Central memory CD4-positive, alpha-beta T cell (primary cell): ENCODE measurements at places on chromosomes 16 and 17.

DNA sequence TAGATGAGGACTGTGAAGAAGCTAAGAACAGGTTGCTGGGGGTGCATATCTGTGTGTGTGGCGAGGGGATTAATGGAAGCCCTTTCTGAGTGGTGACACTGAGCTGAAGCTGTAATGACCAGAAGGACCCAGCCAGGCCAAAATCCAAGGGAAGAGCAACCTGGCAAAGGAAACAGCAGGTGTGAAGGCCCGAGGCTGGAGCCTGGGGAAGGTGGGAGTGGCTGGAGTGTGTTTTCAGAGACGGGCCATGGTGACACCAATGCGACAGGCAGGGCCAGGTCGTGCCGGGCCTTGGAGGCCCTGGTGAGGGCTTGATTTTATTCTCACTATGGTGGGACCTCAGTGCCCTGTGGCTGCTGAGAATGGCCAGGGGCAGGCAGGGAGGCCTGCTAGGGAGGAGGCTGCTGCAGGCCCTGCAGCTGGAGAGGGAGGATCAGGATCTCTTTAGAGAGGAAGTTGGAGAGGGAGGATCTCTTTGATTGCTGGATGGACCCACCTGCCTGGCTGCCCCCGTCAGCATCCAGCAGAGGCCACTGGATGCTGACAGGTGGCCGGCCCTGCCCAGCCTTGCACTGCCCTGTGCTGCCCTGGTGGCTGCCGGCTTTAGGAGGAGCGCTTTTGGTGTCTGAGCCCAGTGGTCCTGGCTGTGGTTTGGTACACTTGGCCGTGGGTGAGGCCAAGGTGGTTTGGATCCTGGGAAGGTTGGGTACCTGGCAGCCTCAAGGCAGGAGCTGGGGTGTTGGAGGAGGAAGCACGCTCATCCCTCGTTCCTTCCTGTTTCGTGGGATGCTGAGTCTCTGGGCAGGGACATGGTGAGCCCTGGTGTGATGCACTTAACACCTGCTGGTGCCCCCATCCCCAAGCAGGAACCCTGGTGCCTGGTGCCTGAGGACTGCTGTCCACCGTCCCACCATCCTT, 188.3 kb downstream of the SEC14L1 start:
- no peak for DNase-seq

DNA sequence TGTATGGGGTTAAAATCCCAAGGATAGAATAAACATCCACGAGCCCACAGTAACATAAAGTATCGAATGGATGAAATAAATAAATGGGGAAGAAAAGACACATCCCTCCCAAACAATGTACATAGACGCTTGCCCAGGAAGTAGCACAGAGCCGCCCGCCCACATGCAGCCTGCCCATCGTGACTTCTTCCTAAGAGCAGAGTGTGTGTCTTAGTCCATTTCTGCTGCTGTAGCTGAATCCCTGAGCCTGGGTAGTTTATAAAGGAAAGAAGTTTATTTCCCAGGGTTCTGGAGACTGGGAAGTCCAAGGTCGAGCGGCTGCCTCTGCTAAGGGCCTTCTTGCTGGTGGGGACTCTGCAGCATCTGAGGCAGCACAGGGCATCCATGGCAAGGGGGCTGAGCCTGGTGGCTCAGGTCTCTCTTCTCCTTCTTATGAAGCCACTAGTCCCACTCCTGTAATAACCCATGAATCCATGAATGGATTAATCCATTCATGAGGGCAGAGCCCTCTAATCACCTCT, 39.4 kb upstream of the ZNF469 start:
- DNase-seq = no peak

DNA sequence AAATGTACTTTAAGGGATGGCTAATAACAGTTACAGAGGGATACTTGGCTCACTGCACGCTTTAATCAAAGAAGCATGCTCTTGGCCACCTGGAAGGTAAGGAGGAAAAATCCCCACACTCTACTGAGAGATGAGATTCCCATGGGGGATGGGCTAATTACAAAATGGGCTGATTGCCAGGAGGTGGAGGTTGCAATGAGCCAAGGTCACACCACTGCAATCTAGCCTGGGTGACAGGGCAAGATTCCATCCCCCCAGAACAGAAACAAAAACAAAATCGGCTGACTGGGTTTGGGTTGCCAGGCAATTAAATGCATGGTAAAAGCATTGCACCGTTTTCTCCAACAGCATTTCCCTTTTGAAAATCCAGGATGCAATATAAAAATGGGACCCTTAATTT, 18.0 kb downstream of the N4BP1 start:
- DNase-seq = no peak

GRCh38 chr17:64679710-64680216, 17.7 kb upstream of the SMURF2 start:
- DNase-seq = no peak

- DNase-seq = no peak
Measured at GRCh38 chr16:87271256-87271655, 45.9 kb downstream of the C16orf95 start.

DNA sequence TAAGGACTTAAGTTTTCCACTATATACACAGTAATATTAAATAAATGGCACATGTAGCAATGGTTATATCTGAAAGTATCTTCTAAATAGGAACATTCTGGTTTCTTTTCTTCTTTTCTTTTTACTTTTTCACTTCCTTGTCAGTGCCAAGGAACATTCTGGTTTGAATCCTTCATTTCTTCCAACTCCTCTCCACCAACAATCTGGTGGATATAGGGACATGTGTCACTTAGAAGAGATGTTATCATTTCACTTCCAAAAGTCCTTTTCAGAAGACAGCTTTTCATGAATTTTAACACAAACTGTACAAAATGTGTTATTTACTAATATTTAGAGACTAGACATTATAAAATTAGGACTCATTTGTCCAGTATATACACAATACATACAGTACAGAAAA, 7.9 kb upstream of the GOT2 start:
- DNase-seq = no peak

GRCh38 chr16:82700541-82701235, 73.9 kb downstream of the CDH13 start:
- no peak for DNase-seq

DNA sequence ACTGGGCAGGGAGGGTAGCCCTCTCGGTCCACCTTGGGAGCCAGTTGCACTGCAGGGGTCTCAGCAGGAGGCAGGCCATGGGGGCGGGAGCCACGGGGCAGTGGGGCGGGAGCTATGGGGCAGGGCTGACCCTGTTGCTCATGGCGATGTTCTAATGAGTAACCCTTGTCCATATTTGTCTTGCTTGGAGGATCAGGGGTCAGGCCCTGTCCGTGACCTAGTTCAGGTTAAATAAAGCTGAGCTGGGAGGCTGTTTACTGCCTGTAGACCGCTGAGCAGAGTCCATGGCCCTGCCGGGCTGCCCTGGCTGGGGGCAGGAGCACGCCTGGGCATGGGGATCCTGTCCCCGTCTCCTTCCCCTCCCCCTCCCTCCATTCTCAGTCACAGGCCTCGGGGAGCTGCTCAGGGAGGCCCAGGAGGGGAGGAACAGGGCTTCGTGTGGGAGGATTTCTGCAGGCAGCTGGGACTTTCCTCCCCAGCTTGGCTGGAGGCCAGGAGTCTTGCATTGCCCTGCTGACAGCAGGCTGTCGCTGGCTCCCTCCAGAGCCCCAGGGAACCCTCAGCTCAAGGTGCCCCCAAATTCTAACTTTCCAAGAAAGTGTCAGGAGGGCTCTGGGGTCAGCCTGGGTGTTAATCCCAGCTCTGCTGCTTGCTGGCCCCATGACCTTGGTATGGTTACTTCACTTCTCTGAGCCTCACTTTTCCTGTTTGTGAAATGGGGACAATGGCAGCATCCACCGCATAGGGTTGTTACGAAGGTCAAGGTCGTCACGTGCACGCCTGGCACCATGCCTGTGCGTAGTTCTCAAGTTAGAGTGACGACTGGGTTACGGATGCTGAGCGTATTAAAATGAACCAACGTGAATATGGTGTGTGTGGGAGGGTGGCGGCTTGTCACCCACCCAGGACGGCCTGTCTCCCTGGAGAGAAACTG, 6.1 kb upstream of the SERPINF2 start:
- DNase-seq = peak; percentile 46

GRCh38 chr17:66506641-66507040, 204.2 kb downstream of the PRKCA start:
- no peak for DNase-seq

GRCh38 chr17:2563061-2563460, 30.4 kb upstream of the PAFAH1B1 start:
- DNase-seq = no peak
